Neural progenitor cell (in vitro differentiated cells): ENCODE measurements at places on chromosomes 16 and 17.

DNA sequence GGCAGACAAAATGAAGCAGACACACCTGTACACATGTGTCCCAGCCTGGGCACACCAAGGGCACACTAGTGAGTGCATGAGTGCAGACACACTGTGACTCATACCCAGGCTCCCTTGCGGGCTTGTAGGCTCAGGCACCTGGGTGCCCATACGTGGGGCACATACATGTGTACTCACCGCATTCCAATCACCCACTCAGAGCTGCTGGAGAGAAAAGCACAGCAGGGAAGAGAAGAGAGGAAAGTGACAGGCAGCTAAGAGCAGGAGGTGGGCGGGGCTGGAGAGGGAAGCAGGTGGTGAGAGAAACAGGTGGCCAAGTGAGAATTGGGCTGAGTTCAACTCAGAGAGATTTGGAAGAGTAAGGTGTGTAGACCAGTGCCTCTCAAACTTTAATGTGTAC, 54.0 kb downstream of the TMEM132E start:
- DNase-seq = peak; percentile 60

DNA sequence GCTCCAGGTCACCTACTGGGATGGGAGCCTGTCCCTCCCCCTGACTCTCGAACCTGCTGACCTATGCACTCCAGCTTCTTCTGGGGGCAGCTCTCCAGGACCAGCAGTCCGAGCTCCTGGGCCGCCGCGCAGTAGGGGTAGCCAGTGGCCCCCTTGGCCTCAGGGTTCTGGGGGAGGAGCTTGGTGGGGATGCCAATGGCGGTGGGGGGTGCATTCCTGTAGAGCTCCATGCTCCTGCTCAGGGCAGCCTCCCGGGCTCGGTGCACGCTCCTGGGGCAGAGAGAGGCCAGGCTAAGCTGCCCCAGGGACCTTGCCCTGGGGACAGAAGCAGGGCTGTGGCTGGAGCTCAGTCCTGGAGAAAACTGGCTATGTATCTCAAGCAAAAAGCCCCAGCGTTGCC, 7.7 kb upstream of the SPATA2L start:
- peak; percentile 63 for DNase-seq

DNA sequence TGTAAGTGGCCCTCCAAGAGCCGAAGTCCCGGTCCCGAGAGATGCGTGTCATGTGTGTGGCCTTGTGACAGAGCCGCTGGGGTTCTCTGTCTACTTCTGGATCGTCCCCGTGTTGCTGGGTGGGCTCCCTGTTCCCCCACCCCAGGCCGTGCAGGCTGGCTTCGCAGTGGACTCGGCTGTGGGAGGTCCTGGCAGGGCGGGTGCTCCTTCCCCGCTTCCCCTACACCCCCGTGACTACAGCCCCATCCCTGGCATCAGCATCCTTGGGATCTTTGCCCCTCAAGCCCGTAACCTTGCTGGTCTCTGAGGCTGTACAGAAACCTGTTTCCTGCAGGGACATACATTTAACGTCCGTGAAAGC, 136.3 kb downstream of the BANP start:
- DNase-seq = peak; percentile 1

DNA sequence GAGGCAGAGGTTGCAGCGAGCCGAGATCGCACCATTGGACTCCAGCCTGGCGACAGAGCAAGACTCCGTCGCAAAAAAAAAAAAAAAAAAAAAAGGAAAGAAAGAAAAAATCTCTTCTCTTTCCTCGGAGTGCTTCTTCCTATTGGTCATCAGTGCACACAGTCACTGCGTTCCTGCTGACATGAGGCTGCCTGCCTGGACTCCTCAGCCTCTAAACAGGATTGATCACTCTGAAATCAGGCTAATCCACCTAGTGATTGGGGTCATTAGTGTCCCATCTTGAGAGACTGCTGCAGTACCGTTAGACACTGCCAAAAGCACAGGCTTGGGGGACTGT, 30.8 kb downstream of the PLCD3 start:
- DNase-seq = no peak

- DNase-seq = peak; percentile 65
These were observed 296.7 kb upstream of the IRX5 start for GRCh38 chr16:54633943-54634362.
